Activated CD8-positive, alpha-beta memory T cell treated with anti-CD3 and anti-CD28 coated beads for 1 hour (primary cell): ENCODE measurements at places on chromosomes 7 and 10.

DNA sequence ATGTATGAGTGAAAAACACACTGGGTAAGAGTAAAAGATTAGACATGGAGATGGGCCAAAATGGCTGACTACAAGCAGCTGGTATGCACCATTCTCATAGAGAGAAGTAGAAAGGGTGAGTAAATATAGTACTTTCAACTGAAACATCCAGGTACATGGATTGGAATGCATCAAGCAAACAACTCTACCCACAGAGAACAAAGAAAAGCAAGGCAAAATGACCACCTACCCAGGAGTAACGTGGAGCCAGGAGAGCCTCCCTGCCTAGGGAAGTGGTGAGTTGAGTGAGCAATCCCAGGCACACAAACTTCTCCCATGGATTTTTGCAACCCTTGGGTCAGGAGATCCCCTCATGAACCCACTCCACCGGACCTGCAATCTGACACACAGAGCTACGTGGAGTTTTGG, 212.8 kb downstream of the PTN start:
- no peak for DNase-seq

GRCh38 chr10:95783741-95784140, 27.8 kb downstream of the ENTPD1 start:
- DNase-seq: no peak

DNA sequence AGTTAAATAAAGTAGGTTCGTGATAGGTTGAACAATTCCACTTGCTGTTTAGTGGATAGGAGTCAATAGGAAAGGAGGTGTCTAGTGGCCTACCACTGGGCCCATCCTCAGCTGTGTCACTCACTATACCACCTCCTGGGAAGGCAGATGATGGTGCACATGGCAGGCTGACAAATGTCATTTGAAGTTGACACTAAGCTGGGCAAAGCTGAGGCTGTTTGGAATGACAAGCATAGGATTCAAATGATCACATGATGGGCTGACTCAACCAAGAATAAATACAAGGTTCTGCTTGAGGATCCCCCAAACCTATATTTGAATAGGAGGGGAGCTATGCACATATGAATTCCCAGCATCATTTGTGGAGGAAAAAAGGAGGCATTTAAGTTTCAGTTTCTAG, 489.8 kb downstream of the RPS24 start:
- no peak for DNase-seq

- DNase-seq: no peak
These were observed 65.7 kb upstream of the FAM204A start for GRCh38 chr10:118407777-118408176.

DNA sequence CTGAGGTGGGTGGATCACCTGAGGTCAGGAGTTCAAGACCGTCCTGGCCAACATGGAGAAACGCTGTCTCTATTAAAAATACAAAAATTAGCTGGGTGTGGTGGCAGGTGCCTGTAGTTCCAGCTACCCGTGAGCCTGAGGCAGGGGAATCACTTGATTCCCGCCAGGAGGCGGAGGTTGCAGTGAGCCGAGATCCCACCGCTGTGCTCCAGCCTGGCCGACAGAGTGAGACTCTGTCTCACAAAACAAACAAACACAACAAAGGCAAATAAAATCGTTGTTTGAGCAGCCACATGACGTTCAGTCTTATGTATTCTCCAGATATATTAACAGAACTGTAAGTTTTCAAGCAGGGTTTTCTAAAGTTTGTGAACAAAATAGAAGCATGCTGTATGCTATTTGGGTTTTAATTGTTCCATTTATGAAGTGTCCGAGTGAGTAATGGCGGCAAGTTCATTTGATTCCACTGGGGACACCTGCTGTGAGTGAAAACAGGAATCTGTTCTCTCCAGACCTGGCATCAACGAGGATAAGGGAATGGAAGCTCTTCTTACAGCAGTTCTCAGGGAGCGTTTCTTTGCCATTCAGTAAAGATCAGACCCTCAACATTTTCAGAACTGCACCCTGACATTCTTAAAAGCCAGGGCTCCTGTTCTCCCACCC, 122.5 kb upstream of the PITRM1 start:
- no peak for DNase-seq

GRCh38 chr10:114276066-114276465, 37.0 kb downstream of the VWA2 start:
- no peak for DNase-seq

GRCh38 chr7:143385891-143386781, 5.0 kb downstream of the ZYX start:
- no peak for DNase-seq

DNA sequence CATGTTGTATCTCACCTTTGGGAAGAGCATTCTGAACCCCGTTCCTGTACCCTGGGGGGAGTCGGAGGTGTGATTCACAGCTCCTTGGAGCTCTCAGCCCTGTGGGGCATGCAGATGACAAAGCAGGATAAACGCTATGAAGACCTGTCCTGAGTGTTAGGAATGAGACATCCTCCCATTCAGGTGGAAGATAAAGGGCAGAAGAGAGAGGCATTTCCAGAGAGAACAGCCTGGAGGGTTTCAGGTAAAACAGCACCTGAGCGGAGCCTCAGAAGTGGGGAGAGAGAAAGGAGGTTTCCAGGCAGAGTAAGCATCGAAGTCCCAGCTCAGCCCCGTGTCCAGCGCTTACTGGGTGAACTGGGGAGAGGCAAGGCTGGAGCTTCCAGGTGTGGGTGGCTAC, 288.9 kb downstream of the KLF6 start:
- no peak for DNase-seq

GRCh38 chr7:47179812-47180515, 401.9 kb downstream of the TNS3 start:
- no peak for DNase-seq

- DNase-seq: peak; percentile 62
These were observed 1.5 kb downstream of the PVRIG start for GRCh38 chr7:100221231-100221718.

DNA sequence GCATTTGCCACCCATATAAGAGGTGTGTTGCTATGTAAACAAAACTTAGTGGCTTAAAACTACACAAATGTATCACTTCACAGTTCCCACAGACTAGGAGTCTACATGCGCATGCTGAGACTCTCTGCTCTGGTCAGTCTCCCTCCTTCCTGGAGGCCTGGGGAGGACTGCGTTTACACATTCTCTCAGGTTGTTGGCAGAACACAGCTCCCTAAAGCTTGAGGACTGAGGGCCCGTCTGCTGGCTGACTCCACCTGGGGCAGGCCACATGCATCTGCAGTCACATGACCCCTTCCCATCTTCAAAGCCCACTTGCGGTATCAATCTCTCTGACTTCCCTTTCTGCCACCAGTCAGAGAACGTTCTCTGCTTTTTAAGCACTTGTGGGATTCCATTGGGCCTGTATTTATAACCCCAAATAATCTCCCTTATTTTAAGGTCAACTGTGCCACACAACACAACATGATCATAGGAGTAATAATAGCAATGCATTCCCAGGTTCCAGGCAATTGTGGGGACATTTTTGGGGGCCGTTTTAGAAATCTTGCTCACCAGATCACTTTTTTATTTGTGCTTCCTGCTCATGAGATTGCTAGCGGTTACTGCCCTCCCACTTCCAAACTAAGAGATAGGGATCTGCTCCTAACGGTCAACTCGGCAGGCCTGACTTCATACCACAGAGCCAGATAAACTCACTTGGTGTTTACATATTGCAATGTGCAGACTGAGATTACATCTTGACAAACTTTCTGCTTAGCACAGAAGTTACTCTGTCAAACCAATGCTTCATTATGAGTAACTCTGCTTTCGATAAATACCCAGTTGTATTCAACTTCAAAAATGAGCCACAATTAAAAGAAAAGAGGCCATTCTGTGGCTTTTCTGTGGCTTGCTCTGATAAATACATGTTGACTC, 96.3 kb downstream of the ALOX5 start:
- peak; percentile 11 for DNase-seq

DNA sequence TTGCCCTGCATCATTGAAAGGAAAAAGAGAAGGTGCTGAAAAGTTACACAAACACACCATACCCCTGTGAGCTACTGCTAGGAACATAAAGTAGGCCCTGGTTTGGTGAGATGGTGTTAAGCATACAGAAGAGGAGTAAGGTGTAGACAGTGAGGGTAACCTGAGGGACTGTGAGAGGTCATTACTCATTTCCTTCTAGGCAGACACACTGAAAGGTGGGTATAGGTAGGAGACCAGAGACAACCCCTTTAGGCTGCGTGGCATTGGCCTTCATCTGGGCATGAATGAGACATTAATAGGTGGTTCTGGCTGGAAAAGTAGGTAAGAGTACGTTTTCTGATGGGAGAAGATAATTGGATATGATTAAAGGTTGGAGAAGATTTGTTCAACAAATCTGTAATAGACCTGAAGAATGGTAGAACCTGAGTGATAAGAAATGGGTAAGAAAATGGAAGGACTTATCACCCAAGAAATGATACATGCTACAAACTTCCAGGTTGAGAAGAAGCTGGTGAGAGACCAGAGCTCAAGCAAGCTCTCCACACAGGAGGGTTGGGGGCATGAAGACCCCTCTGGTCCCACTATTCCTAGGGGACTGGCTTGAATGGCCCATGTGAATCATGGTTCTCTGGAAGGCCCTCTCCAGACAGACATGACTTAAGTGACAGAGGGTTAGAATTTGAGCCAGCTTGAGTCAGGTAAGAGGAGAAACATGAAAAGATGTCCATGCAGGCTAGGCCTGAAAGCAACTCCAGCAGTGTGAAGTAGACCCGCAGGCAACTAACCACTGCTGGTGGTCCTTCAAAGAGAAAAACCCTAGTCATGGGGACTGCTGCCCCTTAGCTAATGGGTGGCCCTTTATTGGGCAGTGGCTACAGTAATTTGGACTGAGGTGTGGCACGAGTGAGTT, 3.8 kb downstream of the COMTD1 start:
- DNase-seq: no peak

- DNase-seq: peak; percentile 30
These were observed 61.9 kb downstream of the FOXL3 start for GRCh38 chr7:351681-352480.

DNA sequence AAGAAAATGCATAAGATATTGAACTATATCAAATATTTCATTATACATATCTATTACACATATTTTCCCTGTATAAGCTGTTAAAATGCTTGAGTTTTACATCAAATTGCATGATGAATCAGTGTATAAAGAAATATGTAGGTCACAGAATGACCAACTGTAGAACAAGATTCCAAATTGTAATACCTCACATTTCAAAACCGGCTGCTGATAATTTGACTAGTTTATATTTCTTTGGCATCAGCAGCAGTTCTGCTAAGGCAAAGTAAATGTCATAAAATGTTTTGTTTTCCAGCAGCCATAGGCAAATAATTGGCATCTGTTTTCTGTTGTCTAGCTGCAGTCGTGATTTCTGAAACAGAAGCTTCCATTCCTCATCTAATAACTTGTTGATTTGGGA, 633.9 kb downstream of the ARL4A start:
- no peak for DNase-seq

DNA sequence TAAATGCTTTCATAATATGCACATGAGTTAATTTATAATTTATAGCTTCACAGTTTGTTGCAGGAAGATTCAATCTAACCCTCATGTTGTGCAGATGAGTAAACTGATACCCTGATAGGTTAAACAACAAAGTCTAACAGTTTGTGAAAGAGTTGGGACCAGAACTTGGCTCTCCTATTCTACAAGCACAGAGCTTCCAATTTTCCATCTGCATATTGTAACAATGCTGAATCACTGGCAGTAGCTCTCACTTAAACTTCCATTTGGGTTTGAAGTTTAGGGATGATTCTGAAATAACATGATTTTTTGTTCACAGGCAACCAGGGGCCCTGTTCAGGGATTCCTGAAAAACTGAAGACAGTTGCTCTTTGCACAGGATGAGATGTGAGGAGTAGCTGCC, 179.3 kb downstream of the XPNPEP1 start:
- DNase-seq: no peak

DNA sequence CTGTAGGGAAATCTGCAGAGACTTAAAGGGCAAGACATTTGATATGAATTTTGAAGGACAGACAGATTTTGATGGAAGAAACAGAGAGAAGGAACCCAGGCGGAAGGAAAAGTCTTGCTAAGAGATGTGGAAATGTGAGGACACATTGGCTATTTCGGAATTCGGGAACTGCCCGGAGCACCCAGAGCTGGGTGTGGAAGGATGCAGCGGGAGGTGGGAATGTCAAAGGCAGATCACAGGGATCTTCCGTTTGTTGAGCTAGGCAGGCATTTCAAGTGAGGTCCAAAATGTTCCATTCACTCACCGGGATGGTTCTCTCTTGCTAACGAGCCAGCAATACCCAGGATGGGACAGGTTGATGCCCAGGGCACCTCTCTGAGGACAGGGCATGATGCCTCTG, 87.2 kb upstream of the CTBP2 start:
- no peak for DNase-seq

GRCh38 chr7:106047184-106047583, 64.9 kb downstream of the SYPL1 start:
- no peak for DNase-seq

- DNase-seq: no peak
These were observed 11.0 kb downstream of the ZMIZ1 start for GRCh38 chr10:79079490-79080355.

DNA sequence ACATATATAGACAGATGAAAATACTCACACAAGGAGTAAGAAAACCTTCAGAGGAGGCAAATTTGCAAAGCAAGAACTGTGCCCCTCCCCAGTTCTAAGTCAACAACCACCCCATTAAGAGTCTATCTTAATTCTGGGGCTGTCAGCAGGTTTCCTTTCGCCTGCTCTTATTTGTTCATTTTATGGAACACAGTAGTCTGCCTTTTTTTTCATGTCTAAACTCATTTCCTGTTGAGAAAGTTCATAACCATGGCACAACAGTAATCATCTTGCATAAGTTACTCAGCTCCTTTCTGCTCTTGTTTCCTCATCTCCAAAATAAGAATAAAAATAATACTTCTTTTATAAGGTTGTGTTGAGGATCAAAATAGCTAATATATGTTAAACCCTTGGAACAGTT, 25.8 kb upstream of the AMPH start:
- DNase-seq: no peak
